Ovary (tissue), 10 donors: ENCODE measurements at places on chromosomes 1 and 21. TPM values are rescaled to one million over a fixed set of nuclear protein-coding genes. Genes with fewer than 3 reads are reported as not detected.

DNA sequence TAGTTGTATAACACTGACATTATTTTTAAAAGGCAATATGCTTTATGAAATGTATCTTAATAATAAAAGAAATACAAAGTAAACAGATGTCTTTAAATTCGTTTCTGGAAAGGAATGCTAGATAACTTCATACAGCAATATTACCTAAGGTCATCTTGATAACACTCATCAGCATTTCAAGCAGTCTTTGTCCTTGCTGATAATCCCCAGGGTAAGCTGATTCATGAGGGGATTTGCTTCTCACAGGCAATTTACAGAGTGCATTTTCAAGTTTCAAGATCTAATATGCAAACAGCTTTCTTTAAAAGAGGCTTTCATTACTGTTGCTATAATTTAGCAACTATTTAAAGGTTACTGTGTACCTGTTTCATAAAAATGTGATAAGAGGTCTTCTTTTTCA, 75.2 kb upstream of the NEK2 start:
- H3K27ac ChIP-seq: no peak overlapping the region
- H3K4me1 ChIP-seq: no peaks in the 10 kb centered on the region
- no peak for DNase-seq
- no peaks in the 10 kb centered on the region for H3K36me3 ChIP-seq

Gene ATAD3C
- 1.7 TPM for total RNA-seq

DNA sequence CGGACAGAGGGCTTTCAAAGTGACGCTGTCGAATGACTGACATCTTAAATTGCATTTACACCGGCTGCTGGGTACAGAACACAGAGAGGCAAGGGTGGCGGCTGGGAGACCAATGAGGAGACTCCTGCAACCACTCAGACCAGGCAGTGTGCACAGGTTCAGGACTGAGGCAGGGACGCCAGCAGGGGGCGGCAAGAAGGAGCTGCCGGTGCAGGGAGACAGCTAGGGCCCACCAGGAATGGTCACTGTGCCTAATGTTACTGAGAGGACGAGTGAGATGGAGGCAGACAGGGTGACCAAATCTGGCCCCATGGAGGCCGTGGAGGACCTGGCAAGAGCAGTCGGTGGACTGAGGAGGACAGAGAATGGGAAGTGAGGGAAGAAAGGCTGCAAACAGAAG, 23.5 kb downstream of the GLIS1 start:
- no peak overlapping the region for H3K27ac ChIP-seq
- H3K4me3 ChIP-seq: no peak overlapping the region
- H3K4me1 ChIP-seq: no peaks in the 10 kb centered on the region
- no peaks in the 10 kb centered on the region for H3K36me3 ChIP-seq

GRCh38 chr1:1021920-1022259, 2.0 kb downstream of the AGRN start:
- no peak for DNase-seq
- no peaks in the 10 kb centered on the region for H3K27me3 ChIP-seq
- H3K27ac ChIP-seq: no peak overlapping the region
- no peak overlapping the region for H3K4me3 ChIP-seq

Gene HOOK1
- 2.9 TPM for total RNA-seq
